Fibroblast of the aortic adventitia (primary cell): ENCODE measurements at places on chromosomes 1 and 21.
A peak's percentile ranks its signal among the peaks of the same experiment; 100 is the strongest.

GRCh38 chr1:215768303-215768702 lies 201.2 kb downstream of the KCTD3 start:
- no peak for DNase-seq

- DNase-seq = no peak
Measured at GRCh38 chr1:248627971-248628844, 6.7 kb downstream of the OR2T11 start.

DNA sequence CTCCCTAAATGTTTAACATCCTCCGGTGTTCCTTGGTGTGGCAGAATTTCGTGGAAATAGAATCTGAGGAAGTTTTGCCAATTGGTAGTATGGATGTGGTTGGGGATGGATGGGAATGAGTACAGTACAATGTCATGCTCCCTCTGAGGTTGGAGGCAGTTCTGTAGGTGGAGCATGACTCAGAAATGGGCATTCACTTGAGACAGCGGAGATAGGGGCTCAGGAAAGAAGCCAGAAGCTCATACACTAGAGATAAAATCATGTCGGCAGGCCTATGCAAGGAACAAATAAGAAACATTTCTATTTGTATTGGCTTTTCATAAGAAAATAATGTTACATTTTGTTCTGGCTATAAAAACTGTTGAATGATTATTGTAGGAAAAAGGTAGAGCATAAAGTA lies 196.0 kb downstream of the URB2 start:
- peak; percentile 3 for DNase-seq

DNA sequence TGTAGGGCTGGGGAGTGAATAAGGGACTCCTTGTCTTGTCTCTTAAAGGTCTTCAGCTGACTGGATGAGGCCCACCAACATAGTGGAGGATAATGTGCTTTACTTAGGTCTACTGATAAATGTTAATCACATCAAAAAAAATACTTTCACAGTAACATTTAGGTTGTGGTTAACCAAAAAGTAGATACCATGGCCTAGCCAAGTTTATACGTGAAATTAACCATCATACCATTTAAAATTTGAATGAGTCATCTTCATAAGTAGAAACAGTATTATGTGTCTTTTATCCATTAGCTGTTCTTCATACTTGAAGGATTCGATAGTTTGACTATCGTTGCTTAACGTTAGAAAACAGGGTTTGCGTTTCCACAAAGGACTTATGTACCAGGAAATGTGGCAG lies 80.9 kb downstream of the MTR start:
- DNase-seq = no peak

DNA sequence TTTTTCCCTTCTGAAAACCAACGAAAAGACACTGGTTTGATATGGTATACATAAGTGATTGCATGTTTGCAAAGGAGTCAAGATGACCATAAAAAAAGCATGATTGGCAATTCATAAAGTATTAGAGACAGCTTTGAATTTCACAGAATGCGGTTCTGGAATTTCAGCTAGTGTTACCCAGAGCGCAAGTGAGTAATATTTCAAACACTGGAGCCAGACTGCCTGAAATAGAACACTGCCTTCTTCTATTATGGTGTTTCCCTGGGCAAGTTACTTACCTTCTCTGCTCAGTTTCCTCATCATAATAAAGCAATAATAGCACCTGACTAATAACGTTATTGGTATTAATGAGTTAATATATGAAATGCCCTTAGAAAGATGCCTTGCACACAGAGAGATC lies 54.7 kb downstream of the NEGR1 start:
- no peak for DNase-seq

- no peak for DNase-seq
Measured at GRCh38 chr1:239558991-239559390, 172.6 kb downstream of the CHRM3 start.

DNA sequence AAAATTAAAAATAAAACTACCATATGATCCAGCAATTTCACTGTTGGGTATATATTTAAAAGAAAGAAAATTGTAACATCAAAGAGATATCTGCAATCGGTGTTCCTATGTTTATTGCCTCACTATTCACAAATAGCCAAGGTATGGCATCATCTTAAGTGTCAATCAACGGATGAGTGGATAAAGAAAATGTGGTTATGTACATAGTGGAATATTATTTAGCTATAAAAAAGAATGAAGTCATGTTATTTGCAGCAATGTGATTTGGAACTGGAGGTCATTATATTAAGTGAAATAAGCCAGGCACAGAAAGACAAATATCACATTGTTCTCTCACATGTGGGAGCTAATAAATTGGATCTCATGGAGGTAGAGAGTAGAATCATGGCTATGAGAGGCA lies 76.3 kb downstream of the RD3 start:
- no peak for DNase-seq

DNA sequence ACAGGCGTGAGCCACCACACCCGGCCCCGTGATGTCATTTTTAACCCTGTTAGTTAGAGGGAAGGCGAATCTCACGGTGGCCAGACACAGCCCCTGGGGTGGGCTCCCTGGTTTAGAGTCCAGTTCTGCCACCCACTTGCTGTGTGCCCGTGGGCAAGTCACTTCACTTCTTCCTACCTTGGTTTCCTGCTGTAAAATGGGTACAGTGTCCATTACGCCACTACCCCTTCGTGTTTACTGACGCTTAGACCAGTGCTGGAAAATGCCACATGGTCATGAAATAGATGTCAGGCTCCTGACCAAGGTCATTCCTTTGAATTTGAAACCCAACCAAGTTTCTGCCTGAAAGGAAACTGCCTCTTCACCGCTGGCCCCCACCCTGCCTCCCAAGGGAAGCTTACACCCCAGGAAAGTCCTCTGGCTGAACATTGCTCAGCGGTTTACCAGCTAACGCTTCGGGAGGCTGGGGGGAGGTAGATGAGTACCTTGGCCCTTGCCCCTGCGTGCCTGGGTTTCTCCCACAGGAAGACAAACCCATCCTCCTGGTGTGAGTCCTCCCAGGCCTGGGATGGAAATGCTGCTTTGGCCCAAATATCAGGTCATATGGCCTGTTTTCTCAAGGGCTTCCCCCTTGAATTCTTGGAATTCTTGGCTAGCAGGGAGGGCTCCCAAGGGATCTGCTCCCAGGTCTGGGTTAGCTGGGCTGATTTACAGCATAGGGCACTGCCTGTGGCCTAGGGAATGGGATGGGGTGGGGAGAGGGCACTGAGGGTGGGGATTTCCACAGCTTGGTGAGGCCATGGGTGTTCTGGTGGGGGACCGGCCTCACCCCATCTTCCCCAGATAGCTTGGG lies 7.6 kb upstream of the AADACL4 start:
- DNase-seq = peak; percentile 87

GRCh38 chr1:53982763-53983104 lies 35.3 kb downstream of the LDLRAD1 start:
- no peak for DNase-seq

GRCh38 chr1:93579891-93580290 lies 101.7 kb downstream of the BCAR3 start:
- peak; percentile 94 for DNase-seq

GRCh38 chr1:228976316-228976715 lies 241.0 kb downstream of the RHOU start:
- no peak for DNase-seq

- no peak for DNase-seq
Measured at GRCh38 chr1:6834366-6834765, 49.1 kb downstream of the CAMTA1 start.

DNA sequence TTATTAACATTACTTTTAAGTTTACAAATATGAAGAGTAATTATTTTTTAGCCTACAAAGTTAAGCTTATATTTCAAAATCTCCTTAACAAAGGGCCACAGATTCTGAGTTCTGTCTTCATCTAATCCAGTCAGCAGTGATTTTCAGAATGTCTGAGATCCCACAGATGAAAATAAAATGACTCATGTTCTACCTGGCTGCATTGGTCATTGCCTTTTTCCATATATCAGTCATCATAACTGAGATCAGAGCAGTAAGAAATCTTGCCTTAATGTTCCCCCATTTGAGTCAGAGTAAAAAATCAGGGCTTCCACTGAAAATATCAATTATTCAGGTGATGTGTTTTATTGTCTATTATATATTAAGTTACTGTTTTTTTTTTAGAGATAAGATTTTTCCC lies 416.1 kb downstream of the MRPL39 start:
- no peak for DNase-seq

DNA sequence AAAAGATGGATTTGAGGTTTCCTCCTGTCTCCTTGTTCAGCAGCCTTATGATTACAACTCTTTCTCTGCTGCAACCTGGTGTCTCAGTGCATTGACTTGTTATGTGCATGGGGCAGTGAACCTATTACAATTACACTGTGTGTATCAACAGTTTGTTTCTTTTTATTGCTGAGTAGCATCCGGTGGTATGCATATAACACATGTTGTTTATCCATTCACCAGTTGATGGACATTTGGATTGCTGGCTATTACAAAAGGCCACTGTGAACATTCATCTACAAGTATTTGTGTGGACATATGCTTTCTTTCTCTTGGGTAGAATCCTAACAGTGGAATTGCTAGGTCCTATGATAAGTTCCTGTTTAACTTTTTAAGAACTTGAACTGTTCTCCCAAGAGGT lies 65.9 kb downstream of the FMO4 start:
- no peak for DNase-seq

- no peak for DNase-seq
Measured at GRCh38 chr1:9822897-9823692, 670 bp downstream of the CLSTN1 start.

GRCh38 chr1:153619171-153619570 lies 3.0 kb upstream of the S100A14 start:
- DNase-seq = no peak

DNA sequence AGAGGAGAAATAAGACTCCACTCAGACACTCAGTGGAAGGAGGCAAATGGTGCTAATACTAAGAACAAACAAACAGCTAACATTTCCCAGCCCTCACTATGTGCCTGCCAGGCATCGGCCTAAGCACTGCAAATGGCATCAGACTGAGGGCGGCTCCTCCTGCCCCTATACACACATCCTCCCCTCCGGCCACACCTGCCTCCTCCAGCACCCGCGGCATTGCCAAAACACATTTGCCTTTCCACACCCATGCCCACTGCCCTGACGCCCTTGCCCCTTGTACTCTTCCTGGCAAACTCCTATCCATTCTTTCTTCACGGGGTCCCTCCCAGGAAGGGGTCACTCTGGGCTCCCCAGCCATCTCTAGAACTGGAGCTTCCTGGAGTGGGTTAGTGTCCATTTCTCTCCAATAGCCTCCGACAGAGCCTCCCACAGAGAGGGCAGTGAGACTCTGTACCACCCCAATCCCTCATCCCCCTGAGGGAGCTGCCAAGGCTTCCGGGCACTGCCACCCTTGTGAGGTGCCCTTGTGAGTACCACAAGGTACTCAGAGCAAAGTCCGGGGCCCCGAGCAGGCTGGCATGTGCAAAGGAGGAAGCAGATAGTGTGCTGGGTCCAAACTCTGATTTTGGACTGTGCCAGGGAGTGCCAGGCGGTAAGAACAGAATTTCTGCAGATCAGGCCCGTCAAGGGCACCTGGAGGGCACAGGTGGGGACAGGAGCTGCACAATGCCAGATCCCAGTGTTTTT lies 959 bp downstream of the AKR7A3 start:
- no peak for DNase-seq

- peak; percentile 73 for DNase-seq
Measured at GRCh38 chr1:37479255-37480124, 5.1 kb downstream of the ZC3H12A start.

GRCh38 chr1:186813420-186813819 lies 15.3 kb upstream of the PLA2G4A start:
- DNase-seq = peak; percentile 6

- DNase-seq = peak; percentile 54
Measured at GRCh38 chr1:113579256-113580018, 179.8 kb downstream of the PHTF1 start.

- DNase-seq = no peak
Measured at GRCh38 chr1:224054611-224055010, 59.3 kb upstream of the FBXO28 start.

GRCh38 chr1:231106347-231106746 lies 55.5 kb upstream of the TRIM67 start:
- DNase-seq = peak; percentile 72

DNA sequence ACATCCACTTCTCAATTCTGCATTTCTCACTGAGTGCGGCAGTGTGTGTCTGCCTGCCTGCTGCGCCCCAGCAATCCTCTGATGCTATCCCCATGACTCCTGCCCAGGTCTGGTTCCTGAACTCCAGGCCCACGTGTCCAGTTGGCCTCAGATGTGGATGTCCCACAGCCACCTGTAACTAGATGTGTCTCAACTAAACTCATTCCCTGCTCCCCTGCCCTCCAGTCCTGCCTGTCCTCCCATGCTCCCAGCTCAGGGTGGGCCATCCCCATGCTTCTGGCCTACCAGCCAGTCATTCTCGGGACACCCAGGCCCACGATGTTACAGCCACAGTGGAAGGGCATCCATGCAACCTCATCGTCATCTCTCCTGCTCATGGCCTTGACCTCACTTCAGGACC lies 76.8 kb downstream of the STUM start:
- DNase-seq = no peak

- DNase-seq = no peak
Measured at GRCh38 chr1:9128166-9128519, 759 bp downstream of the GPR157 start.

- DNase-seq = no peak
Measured at GRCh38 chr1:95067568-95067967, 5.2 kb downstream of the ALG14 start.

- DNase-seq = no peak
Measured at GRCh38 chr1:200980452-200980772, 43.1 kb downstream of the KIF21B start.

DNA sequence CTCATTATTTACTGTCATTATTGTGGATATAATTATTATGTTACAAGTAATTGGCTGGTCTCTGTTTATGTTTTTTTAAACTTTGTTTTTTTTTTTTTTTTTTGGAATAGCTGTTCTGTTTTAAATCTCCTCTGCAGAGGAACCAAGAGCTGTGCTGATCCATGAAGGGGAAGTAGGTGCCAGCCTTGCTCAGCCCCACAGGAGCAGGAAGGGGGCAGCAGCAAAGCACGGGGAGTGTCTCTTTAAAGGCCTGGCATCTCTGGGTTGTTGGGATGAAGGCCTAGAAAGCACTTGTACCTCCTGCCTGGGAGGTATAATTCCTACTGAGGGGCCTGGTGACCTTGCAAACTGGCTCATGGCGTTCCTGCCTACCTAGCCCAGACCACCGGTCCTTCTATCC lies 2.5 kb upstream of the GRHL3 start:
- DNase-seq = no peak
